Hypothalamus (tissue), 51 donors: ENCODE measurements at places on chromosomes 2 and 18.

DNA sequence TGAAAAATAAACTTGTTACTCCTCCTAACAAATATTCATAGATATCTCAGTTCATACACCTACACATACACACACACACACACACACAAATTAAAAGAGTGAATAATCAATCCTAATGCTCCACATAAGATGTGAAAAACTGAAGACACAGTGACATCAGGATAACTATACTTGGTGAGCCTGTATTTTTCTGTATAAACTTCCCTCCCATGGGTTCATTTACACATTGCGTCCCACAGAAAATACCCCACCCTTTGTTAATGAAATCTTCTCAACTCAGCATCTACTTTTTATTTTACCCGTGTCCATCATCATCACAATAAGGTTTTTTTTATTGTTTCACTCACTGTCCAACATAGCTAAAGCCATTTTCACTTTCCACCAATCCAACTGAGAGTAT is 60.4 kb downstream of the CD226 start:
- DNase-seq: no peak

DNA sequence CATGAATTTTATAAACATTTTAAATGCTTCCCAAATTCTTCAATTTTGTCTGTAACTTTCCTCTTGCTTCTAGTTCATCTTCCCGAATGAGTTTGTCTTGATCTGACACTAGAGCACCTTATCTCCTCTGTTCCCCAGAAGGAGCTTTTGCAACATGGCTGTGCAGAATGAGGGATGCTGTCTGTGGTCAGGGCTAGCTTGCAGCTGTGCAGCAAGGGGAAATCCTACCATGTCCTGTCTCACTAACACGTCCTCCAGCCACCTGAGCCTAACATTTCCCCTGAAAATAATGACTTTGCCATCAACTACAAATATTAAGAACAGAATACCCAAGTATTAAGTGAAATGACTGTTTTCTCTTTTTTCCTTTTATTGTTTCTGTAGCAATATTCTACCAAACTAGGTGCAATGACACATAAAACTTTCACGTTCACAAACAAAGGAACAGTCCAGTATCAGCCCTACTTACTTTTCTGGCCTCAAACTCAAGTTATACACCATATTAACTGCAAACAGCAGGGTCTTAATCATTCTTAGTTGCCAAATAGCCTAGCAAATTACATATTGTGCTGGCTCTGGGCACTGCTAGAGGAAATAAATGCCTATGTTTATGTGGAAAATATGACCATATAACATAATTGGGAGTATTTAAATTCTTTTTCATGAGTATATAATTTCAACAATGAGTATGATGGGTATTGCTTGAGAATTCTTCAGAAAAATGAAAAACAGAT is 423.3 kb downstream of the CMPK2 start:
- no peak for DNase-seq

DNA sequence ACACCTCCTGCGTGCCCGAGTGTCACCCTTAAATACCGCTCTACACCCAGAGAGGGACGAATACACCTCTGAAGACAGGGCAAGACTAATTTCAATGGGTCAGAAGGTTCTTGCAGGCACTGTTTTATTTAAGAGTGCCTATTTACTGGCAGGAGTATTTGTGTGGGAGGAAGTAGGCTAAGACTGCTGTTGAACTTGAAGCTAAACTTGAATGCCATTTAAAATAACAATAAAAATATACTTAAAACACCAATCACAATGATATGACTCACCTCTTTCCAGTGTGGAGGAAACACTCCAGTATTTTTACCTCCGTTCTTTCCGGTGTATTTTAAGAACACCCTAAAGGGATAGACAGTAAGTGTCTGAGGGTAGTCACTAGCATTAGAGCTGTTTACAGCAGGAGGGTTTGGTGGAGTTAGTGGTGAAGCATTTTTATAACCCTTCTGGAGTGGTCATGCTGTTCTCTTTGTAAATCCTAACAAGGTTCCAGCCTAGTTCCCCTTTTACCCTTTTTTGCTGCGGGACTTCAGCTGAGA is 9.6 kb upstream of the HOXD1 start:
- no peak for DNase-seq

- DNase-seq: peak; percentile 7
These were observed at the start of gene PMAIP1 for GRCh38 chr18:59899298-59900221. PMAIP1 (plus strand) TSS chr18:59899996; CDS start chr18:59900178, 182 bp downstream.

DNA sequence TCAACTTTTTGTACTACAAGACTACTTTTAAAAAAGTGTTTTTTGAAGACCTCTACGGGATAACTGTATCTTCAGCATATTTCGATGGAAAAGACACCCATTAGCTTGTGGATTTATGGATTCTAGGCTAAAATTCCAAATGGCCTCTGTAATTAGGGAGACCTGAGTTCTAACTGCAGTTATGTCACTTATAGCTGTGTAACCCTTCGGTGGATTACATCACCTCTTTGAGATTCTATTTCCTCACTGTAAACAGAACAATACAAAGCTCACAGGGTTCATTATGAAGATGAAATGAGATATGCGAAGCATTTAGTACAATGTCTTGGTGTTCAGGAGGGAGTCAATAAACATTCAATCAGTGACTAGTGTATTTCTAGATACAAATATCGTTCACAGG is 24.2 kb downstream of the LMAN2L start:
- DNase-seq: no peak

DNA sequence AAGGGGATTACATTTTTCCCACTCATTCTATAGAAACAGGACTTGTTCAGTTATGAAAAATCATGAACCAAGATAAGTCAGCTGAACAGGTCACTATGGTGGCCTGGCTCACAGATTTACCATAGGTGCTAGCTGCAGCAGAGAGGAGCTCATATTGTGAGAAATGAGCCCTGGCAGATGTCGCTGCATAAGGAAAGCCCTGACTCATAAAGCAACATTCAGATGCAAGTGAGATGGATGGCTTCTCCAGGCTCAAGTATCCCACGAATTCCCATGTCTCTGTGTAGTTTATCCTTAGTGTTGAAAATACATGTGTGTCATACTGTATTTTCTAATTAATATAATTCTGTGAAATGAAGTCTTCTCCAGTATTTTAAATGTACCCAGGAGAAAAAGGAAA is 115.0 kb upstream of the LHCGR start:
- no peak for DNase-seq

GRCh38 chr2:45808294-45808800 is 156.9 kb downstream of the PRKCE start:
- no peak for DNase-seq

- DNase-seq: no peak
These were observed 86.6 kb downstream of the MARCO start for GRCh38 chr2:119028327-119029174.

DNA sequence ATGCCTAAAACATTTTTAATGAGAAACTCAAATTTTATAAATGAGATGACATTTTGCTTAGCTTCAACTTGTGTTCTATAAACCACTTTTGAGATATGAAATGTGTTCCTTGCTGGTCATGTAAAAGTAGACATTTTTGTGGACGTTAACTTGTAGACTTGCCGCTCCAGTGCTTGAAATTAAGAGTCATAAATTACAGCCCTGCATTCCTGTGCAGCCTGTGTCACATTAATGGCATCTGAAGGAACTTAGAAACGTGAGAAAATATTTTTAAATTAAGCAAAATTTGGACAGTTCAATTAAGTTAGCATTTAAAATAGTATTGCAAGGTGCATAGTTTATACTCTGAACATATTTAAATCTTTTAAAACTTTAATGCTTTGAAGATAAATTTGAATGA is 98.3 kb upstream of the LDLRAD4 start:
- DNase-seq: no peak

DNA sequence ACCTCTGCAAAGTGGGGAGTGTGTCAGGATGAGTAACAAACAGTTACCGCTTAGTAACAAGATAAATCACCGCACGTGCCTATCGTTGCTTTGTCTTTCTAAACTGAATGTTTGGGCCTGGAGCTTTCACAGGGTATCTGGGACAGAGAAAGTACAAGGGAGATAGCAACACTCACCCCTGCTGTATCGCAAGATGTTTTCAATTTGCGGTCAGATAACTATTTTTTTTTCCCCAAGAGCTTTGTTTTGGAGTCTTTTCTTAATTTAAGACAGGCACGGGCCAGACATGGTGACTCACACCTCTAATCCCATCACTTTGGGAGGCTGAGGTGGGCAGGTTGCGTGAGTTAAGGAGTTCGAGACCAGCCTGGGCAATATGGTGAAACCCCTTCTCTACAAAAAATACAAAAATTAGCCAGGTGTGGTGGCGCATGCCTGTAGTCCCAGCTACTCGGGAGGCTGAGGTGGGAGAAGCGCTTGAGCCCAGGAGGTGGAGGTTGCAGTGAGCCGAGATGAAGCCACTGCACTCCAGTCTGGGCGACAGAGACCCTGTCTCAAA is 146.6 kb downstream of the GBX2 start:
- DNase-seq: no peak

DNA sequence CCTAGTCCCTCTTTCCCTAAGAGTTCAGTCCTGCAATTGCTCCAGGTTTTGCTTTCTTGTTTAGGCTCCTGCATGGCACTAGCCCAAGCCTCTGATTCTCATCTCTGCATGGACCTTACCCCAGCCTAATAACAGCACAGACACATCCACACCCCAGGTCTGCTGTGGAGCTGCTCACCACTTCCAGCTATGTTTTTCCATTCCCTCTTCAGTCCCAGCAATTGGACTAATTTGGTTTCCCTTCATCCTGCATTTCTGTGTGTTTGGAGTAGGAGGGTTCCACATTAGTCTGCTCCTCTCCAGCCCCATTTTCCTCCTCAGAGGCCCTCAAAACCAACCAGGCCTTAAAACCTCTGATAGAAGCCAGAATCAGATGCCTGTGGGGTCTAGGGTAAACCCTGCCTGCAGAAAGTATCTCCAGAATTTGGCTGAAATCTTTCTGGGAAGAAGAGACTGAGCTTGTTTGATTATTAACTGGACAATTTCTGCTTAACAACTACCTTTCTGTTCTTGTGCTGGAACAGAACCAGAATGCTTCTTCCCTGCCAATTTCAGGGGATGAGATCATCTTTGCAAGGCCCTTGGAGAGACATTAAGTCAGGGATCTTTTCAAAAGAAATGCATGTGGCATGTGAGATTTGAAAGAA is 95.9 kb downstream of the GFPT1 start:
- DNase-seq: no peak

GRCh38 chr18:52200406-52200805 is 139.6 kb upstream of the DCC start:
- DNase-seq: no peak

DNA sequence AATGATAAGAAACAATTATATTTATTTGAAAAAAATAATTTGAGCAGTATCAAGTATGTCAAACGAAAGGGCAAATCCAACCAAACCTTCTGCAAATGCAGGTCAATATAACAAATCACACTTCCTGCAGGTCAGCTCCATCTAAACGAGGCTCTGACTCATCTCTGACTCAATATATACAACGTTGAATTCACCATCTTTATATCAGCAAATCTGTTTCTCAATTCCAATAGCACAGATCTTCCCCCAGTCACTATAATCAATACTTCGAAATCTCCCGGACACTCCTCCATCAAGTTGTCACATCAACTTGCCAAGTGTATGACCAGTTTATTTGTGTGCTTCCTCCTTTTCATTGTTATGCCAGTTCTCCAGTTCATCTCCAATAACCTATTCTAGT is 388.9 kb downstream of the ZEB2 start:
- DNase-seq: no peak

GRCh38 chr2:189176516-189176915 is 3.0 kb downstream of the COL5A2 start:
- no peak for DNase-seq

DNA sequence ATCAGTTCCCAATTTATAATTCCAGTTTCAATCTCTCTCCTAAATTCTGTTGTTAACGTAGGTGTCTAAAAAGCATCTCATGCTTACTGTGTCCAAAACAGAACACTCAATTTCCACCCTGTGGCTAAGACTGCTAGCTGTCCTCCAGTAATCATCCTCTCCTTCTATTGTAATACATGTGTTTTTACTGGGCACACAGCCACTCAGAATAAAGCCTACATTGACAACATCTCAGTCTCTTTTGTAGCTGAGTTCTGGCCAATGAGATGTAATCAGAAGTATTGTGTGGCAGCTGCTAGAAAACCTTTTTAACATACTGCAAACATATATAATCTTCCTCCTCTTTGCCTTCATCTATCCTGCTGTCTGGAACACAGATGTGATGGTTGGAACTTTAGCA is 29.4 kb upstream of the TSPYL6 start:
- no peak for DNase-seq

GRCh38 chr2:180325416-180326120 is 318.5 kb upstream of the CWC22 start:
- no peak for DNase-seq

DNA sequence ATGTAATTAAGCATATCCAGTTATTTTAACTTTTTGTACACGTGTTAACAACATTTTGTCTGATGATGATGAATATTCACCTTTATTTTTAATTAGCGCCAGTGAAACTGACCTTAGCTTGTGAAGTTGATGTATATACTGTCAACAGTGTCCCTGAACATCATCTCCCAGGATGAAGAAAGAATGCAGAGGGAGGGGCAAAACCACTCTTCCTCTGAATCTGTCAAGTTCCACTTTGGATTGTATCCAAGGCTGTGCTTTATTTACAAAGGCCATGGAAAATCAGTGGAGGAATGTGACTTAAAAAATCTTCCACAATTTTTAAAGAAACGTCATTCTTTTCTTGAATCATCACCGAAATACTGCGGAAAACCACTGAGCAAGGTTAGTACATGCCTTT is 4.5 kb upstream of the RMDN2 start:
- DNase-seq: no peak

- no peak for DNase-seq
These were observed 419.1 kb upstream of the DSEL start for GRCh38 chr18:67935638-67936037.

GRCh38 chr18:79982736-79983135 is 5.6 kb downstream of the TXNL4A start:
- peak; percentile 22 for DNase-seq

DNA sequence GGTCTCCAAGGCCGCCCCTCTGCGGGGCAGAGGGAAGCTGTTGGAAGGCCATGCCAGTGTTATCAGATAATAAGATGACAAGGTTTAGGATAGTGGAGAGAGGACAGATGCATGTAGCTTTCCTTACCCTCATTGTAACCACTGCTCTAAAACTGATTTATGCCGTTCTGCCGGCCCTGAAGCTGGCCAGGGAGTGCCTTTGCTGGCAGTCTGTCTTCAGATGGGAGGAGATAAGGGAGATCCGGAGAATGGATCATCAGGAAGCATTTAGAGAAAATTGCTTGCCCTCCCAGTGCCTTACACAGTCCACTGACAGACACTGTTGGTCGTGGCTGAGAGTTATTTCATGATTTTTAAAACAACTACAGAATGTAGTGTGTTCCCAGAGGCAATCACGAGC is 35.4 kb upstream of the MYO3B start:
- DNase-seq: no peak
